Central memory CD4-positive, alpha-beta T cell (primary cell): ENCODE measurements at places on chromosomes 7 and 10.

DNA sequence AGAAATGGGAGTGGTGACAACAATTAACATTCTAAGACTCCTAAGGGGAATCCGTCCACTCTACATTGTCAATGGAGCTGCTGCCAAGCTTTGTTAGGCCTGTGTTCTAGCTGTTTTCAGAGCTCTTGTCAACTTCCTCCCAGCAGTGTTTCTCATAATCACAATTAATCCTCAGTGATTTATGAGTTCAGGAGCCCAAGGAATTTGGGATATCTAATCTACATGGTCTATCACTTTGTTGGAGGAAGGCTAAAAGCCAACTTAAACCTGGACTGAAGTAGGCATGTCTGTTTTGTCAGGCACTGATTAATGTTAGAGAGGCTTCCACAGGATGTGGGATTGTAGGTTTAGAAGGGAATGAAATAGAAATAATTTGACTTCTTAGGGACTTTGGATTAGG, 10.2 kb upstream of the OR2F2 start:
- DNase-seq, result no peak

- no peak for DNase-seq
Measured at GRCh38 chr10:48215486-48216203, 58.9 kb downstream of the FRMPD2 start.

DNA sequence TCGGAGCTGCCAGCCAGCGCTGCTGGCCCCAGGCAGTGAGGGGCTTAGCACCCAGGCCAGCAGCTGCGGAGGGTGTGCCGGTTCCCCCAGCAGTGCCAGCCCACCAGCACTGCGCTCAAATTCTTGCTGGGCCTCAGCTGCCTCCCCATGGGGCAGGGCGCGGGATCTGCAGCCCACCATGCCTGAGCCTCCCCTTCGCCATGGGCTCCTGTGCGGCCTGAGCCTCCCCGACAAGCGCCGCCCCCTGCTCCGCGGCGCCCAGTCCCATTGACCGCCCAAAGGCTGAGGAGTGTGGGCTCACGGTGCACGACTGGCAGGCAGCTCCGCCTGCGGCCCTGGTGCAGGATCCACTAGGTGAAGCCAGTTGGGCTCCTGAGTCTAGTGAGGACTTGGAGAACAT, 525.0 kb downstream of the PTPRN2 start:
- DNase-seq, result no peak

DNA sequence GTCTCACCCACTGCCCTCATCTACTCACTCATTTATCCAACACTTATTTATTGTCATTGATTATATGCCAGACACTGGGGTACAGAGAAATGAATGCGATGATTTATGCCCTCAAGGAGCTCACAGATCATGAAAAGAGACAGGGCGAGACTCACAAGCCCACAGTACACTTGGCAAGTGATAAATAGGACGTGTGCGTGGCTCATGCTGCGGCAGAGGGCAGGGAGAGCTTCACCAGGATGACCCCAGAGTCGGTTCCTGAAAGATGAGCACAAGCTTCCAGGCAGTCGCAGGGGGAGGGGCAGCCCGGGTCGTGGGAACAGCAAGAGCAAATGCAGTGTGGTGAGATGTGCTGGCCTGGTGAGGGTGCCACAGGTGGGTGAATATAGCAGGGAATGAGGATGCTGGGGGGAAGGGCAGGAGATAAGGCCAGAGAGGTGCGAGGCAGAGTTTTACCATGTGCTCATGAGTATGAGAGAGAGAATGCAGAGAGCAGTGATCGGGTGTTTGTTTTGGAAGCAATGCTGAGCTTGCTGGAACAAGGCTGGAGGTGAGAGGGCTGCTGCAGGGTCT, 70.9 kb downstream of the ATXN7L1 start:
- no peak for DNase-seq

GRCh38 chr10:77680811-77681210, 43.2 kb upstream of the KCNMA1 start:
- DNase-seq, result no peak

DNA sequence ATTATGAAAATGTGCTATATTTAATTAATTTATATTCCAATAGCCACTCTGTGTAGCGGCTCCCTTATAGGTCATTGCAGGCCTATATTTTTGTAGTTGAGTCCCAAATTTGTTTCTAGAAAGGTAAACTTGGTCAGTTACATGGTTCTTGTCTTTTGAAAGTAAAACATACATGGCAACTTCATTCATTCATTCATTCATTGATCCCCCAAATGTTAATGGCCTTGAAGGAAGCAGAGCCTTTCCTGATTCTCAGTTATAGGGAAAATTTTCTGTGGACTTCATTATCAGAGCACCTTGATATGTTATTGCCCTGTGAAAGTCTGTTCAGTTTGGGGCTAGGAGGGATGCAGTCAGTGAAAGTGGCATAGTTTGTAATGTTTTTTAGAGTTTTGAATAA, 2.9 kb downstream of the BLVRA start:
- no peak for DNase-seq

DNA sequence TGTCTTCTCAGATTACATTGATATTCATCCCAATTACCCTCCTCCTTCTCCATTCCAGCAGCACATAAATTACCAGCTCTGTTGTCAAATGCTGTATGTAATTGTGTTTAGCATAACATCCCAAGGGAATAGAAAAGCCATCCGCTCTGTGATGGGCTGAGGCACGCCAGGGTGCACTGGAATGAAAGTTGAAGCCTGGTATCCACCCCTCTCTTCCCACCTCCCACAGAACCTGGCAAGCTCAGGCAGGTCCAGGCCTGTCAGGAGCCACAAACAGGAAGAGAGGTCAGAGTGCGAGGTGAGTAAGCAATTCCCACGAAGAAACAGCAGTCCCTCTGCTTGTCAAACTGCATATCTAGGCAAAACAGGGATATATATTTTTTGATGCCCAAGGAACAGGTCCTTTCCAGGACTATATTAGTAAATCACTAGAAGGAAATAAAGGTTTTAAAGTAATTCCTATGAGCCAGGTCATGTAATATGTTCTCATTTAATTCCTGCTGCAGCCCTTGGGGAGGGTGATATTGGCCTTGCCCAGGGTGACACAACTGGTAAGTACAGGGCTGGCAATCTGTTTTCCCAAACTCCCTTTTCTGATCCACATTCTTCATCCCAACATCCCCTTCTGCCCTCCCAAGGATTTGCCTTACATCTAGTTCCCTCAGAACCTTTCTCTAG, 155.6 kb upstream of the GHITM start:
- no peak for DNase-seq

- DNase-seq, result no peak
Measured at GRCh38 chr10:132138133-132138532, 48.6 kb upstream of the DPYSL4 start.

DNA sequence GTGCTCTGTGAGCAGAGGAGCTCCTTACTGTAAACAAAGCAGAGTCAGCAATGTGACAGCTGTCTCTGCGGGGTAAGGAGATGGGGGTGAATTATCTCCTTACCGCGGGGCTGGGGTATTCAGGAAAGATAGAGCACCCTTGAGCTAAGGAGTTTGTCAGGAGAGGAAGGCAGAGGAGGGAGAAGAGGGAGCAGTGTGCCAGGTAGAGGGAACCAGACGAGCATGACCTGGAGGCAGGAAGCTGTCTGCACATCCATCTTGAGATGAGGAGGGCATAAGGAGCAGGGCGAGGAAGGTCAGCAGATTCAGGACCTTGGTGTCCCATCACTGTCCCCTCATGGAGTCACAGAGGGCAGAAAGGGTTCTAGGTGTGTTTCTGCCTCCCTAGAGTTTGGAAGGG, 32.5 kb upstream of the GPR26 start:
- no peak for DNase-seq
